ENCODE measurements at places on chromosomes 13 and 19.

GRCh38 chr13:32830336-32831031 is 185.7 kb upstream of the KL start:
- H3K27ac ChIP-seq, result no peak overlapping the region
- no peak overlapping the region for H3K4me3 ChIP-seq
- H3K27me3 ChIP-seq, result no peaks in the 10 kb centered on the region

DNA sequence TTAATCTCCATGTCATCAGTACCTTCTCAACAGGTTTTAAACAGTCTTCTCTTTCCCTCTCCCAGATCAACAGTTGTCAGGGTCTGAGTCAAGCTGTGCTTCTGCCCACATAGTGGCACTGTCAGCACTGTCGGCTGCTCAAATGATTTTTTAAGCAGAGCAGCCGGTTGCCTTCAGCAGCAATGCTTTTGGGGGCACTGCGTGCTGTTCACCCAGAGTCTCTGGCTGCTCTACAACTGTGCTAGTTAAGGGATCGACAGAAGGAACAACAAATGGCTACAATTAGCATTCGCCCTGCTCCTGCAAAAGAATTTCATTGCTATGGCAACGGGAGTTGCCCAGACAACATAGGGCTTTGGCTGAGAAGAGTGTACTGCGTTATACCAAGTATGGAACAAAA is 412.9 kb downstream of the DIAPH3 start:
- H3K36me3 ChIP-seq, result no peaks in the 10 kb centered on the region
- DNase-seq, result peak; percentile 88
- H3K27me3 ChIP-seq, result no peaks in the 10 kb centered on the region
- H3K27ac ChIP-seq, result peak overlapping the region; percentile 76
- H3K4me1 ChIP-seq, result peaks cover 3% of the 10 kb centered on the region

DNA sequence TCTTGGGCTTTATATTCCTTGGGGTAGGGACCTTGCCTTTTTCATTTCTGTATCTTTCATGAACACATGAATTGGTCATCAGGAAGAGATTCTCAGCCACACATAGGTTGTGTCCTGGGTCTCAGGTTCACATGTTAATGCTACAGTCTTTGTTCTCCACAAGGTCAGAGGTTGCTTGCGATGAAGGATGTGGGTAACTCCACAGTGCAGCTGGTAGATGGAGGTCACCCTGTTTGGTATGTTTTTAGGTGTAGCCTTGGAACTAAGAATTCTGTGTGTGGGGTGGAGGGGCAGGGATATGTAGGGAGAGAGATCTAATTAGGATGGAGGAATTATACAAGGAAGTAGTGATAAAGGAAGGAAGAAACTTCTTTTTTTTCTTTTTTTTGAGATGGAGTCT is 23.2 kb downstream of the CEACAM1 start:
- no peaks in the 10 kb centered on the region for H3K4me1 ChIP-seq
- no peak overlapping the region for H3K4me3 ChIP-seq
- DNase-seq, result no peak
- H3K36me3 ChIP-seq, result no peaks in the 10 kb centered on the region
- no peak overlapping the region for H3K27ac ChIP-seq

DNA sequence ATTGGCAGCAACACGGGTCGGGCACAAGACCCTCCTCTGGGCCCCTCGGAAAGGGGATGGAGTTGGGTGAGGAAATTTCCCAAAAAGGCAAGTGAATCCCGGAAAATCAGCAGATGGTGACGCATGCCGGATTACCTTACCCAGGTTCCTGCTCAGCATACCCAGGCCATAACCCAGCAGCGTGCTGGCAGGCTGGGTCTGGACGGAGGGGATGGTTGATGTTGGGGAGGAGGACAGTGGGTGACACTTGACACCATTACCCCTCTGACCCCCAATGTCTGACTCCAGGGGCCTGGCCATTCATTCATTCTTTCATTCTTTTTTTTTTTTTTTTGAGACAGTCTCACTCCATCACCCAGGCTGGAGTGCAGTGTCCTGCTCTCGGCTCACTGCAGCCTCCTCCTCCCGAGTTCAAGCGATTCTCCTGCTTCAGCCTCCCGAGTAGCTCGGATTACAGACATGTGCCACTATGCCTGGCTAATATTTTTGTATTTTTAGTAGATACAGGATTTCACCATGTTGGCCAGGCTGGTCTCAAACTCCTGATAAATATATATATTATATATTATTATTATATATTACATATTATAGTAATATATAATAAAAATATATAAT is 799 bp downstream of the PVR start:
- H3K27me3 ChIP-seq, result no peaks in the 10 kb centered on the region
- DNase-seq, result peak; percentile 12
- peaks cover 16% of the 10 kb centered on the region for H3K36me3 ChIP-seq
- H3K27ac ChIP-seq, result no peak overlapping the region
